Activated effector memory CD4-positive, alpha-beta T cell treated with anti-CD3 and anti-CD28 coated beads, Interleukin-2, amount 50 U/mL, for 16 hours (primary cell): ENCODE measurements at places on chromosomes 4 and X.

DNA sequence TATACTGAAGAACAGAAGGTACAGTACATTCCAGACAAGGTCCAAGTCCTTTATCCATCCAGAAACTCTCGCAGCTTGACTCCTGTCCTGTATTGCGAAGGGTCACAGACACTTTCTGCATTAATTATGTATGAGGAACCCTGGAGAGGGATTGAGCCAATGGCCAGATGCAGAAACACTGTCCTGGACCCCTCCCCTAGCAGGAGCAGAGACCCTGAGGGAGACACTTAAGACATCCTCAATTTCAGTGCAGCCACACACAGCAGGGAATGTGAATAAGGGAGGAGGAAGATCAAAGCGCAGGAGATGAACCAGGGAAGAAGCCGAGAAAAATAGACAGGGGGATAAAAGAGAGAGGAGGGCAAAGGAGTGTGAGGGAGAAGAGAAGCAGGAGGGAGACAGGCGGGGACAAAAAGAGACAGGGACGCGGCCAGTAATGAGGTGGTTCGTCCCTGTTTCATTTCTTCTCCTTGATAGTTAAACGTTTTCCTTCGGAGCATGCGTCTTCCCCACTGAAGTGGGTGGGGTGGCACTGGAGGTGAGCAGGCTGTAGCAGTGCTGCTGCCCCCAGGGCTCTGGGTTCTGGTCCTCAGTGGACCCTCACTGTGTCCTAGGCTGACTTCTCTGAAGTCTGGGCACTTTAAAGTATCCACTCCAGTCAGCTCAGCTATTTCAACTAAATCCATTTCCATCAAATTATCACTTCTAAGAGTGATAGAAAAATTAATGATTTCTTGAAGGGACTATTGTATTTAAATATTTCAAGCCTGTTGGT, 356.4 kb upstream of the NOCT start:
- no peak for DNase-seq

DNA sequence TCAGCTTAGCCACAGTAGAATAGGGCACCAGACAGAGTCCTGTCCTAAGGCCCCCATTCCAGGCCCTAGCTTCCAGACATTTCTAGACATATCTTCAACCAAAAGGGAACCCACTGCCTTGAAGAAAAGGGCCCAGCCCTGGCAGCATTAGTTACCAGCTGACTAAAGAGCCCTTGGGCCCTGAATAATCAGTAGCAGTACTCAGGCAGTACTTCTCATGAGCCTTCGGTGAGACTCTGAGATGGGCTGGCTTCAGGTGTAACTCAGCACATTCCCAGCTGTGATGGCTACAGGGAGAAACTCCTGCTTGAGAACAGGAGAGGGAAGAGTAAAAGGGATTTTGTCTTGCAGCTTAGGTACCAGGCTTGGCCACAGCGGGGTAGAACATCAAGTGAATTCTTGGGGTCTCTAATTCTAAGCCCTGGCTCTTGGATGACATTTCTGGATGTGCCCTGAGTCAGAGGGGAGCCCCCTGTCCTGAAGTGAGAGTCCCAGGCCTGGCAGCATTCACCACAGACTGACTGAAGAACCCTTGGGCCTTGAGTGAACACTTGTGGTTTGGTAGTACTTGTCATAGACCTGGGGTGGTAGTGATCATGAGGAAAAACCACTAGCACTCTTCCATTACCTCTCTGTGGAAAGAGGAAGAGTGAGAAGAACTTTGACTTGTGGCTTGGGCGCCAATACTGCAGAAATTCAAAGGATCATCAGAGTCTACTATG, 170.1 kb downstream of the ATP10D start:
- no peak for DNase-seq

DNA sequence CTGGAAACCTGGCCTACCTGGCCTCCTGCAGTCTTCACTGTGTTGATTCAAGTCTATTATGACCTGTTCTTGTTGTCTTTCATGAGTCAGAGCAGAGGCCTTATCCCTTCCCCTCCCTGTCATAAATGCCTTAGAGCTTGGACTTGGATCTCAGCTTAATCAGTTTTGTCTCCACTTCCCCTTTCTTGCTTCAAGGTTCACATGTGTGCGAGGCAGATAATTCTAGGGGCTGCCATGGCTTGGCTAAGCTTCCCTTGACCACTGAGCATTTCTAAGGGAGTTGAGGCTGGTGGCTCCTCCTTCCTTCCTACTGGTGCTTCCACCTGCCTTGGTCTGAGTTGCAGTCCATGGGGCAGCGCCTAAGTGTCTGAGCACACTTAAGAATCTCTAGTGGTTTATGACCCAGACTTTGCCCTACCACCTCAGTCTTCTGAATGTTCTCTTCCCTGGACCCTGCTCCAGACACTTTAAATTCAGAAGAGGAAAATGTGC, 1.7 kb upstream of the HEPH start:
- no peak for DNase-seq

- DNase-seq = no peak
Measured at GRCh38 chr4:174789657-174790056, 39.4 kb downstream of the GLRA3 start.

GRCh38 chr4:140718241-140718952, 37.8 kb downstream of the TBC1D9 start:
- no peak for DNase-seq

DNA sequence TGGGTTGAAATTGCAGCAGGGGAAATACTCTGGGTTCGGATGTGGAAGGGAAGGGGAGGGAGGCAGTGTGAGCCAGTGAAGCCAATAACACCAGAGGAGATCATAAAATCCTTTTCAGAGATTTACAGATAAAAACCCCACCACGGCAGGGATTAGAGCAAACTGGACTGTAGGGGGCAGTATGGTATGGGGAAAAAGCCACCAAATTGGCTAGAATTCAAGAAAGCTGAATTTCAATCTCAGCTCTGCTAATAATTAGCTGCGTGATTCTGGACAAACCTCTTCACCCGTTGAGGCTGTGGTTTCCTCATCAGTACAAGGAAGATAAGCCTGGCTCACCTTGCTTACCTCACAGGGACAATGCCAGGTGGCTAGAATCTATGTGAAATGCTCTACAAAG, 108.1 kb downstream of the ATG4A start:
- DNase-seq = no peak

DNA sequence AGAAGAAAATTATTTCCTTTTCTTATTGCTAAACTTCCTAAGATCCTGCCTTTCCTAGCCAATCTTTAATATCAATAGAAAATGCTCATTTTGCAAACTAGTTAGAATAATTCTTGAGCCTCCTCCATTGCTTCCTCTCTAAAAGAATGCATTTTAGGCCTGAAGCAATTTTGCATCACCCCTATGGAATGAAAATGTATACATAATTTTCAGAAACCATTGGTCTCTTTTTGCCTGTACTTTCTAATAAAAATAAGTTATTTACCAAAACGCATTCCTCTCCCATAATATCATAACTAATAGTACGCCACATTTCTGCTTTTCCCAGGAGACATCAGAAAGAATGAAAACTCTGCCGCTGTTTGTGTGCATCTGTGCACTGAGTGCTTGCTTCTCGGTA, 1.7 kb downstream of the MUC7 start:
- no peak for DNase-seq

- no peak for DNase-seq
Measured at GRCh38 chr4:7638984-7639789, 204.5 kb upstream of the PSAPL1 start.

- DNase-seq = no peak
Measured at GRCh38 chr4:20086067-20086798, 165.5 kb upstream of the SLIT2 start.

GRCh38 chrX:119816300-119816699, 24.9 kb upstream of the RPL39 start:
- DNase-seq = no peak
